ENCODE measurements at places on chromosomes 6 and 20.

DNA sequence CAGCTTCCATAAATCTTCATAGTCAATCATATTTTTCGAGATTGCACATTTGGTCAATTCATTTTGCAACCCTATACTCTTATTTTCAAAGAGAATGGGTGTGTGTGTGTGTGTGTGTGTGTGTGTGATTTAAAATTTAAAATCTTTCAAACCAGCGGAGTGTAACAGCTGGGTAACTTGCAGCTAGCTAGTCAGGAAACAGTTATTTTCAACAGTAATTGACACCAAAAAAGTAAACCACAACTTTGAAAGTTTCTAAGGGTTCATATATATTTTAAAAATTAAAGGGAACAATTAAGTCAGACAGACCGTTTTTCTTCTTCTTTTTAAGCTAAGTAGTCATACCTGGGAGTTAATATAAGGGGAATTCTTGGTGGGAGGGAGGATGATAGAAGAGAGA, 57.0 kb downstream of the PRR18 start:
- DNase-seq: no peak

- DNase-seq: no peak
Observed at GRCh38 chr6:81933608-81934051, 181.1 kb upstream of the TENT5A start.

- no peak for DNase-seq
Observed at GRCh38 chr6:52304983-52305390, 20.4 kb upstream of the MCM3 start.

DNA sequence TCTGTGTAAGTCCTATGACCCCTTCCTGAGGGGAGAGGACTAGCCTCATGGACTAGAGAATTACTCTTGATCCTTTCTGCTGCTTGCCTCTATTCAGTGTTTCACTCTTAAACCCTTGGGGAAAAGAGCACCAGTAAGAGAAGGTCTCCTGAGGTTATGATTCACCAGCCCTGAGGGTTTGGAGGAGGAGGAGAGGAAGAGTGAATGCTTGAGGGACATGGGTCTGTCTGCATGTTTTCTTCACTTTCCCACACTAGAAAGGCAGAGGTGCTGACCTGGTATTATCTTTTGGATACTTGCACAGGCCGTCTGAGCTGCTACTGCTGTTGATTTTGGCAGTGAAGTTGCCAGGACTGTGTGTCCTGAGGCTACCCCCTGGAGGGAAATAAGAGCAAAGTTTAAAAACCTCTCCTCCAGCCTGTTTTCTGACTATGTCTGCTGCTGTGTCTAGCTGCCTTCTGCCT, 78.3 kb downstream of the CD109 start:
- no peak for DNase-seq

- DNase-seq: no peak
Observed at GRCh38 chr6:169452869-169453620, 199.4 kb upstream of the THBS2 start.

- DNase-seq: no peak
Observed at GRCh38 chr20:44027343-44028002, 112.8 kb downstream of the TOX2 start.

GRCh38 chr6:50198245-50198644, 148.5 kb upstream of the DEFB112 start:
- no peak for DNase-seq

GRCh38 chr20:48098099-48098498, 312.8 kb upstream of the SULF2 start:
- DNase-seq: no peak

DNA sequence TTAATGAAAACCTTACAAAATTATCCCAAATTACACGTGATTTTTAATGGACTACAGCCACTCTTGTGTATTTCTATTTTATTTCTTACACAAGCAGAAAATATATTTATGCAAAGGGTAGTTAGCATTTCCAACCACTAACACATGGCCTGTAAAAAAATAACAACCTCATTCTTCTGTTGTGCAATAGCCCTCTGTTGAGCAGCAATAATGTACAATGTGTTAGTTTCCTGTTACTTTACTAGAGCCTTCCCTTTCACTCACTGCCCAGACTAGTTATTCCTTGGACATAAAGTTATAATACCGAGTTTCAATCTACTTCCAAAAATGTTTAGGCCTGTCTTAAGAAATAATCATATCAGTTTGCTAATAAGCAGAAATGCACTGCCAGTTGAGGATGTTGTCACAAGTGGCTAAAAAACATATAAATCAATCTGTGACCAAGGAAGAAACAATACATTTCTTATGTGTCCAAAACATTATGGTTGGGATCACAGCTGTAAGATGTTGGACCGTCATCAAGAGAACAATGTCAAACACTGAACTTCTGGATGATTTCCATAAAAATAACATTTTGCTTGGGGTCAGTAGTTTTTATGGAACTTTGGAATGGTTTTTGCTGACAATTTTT, 73.6 kb upstream of the RNF146 start:
- DNase-seq: no peak

DNA sequence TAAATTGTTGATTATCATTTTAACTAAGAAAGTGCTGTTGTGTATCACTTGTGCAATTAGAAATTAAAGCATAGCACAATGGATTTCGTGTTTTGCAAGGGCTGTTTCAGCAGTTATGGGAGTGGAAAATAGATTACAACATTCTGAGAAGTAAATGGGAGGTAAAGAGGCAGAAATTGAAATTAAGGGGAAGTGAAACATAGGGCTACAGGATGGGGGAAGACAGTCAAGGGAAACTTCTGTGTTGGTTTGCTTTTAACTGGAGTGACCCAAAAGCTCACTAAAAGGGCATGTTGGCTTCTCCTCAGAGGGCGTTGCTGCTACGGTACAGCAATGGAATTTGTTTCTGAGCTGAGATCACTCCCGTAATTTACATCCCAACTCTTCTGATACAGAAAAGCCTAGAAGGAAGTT, 147.5 kb downstream of the BCAS1 start:
- no peak for DNase-seq

- DNase-seq: no peak
Observed at GRCh38 chr6:34664256-34664971, 32.2 kb downstream of the ILRUN start.

DNA sequence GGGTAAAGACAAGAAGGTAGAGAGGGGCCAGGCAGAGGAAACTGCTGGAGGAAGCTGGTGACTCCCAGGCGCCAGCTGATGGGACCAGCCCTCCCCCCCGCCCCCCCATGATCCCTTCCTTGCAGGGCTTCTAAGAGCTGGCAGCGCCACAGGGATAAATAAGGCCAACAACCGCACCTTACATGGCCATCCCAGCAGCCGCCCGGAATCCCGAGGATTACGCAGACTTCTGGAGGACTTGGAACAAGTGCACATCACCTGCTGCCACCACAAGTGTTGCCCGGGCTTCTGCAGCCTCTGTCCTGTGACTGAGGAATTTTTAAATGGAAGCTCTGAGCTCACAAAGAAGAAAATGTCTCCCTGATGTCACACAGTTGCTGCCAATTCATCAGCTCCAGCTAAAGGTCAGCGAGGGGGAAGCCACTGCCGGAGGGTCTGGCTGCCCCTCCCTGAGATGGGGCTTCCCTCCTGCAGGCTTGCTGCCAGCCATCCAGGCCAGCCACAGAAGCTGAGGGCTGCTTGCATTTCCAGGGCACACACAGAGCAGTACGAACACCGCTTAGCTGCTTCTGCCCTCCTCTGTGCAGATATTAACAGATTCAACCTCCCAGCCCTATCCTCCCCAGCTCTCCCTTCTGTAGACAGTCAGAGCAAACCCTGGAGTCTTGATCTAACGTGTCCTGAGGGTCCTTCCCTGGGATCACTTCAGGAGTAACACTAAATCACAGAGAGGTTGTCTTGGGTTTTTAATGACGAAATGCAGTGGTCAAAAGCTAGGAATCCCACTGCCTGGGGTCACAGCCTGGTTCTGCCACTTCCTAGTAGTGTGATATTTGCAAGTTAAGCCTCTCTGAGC, 38.6 kb upstream of the PIM1 start:
- no peak for DNase-seq

DNA sequence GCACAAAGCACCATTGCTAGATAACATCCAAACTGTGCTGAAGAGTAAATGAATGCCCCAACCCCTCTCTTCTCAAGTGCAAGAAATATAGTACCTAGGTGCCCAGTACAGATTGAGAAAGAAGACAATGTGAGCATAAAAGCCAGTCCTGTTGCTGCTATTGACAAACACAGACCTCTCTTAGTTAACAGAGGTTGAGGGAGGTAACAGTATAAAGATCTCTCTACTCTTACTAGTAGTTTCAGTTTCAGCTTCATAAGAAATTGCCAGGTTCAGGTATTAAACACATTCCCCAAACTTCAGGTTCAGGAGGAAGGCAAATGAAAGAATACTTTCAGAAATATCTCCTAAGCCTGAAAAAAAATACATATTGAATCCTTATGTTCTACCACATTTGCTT, 31.4 kb downstream of the TBC1D32 start:
- no peak for DNase-seq

DNA sequence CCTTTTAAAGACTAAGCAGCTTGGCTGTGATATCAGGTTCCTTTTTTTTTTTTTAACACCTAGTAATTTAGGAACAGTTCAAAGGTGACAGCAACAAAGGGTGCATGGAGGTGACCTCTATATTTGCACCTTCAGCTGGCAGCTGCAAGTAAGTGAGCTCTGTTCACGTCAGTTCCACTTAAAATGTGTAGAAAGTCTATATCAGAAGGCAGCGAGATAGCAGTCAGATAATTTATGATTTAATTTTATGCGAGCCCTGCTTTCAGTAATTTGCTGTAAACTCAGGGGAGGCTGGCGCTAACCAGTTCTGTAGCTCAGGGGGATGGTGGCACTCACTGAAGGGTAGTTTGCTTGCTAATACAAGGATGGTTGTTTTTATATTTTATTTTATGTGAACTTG, 602.8 kb upstream of the MMS22L start:
- DNase-seq: no peak

DNA sequence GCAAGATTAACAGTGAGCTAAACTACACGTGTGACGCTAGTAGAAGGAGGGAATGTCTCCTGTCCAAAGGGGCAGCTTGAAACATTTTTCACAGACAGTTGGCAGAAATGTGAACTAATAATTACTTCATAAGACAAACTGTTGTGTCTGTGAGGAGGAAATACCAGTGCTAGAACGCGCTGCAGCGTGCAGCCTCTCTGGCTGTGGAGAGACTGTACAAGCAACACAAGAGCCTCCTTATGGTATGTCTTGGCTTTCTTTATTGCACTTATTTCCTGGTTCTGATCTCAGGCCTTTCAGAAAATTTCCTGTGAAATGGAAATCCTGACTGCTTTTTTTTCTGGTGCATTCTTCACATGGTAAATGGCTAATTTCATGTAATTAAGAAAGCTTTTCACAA, 25.3 kb upstream of the TIAM2 start:
- no peak for DNase-seq

- DNase-seq: no peak
Observed at GRCh38 chr6:153096031-153096430, 35.1 kb downstream of the RGS17 start.

DNA sequence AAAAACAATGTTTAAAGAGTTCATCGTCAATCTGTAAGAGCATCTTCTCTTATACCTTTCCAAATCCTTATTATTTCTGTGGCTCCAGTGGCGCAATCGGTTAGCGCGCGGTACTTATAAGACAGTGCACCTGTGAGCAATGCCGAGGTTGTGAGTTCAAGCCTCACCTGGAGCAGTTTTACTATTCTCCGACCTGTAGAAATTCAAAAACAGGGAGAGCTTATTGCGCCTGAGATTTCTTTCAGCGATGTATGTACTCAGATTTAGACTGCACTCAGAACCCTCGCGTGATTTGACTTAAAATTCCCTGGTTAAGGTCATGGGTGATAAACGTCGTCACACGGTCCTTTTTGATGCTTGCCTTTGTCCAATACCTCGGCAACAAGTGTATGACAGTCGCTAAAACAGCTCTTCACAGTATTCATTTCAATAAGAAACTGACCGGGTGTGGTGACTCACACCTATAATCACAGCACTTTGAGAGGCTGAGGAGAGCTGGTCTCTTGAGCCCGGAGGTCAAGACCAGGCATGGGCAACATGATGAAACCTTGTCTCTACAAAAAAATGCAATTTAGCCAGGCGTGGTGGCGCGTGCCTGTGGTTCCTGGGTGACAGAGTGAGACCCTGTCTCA, 11.9 kb downstream of the GPX5 start:
- no peak for DNase-seq

- no peak for DNase-seq
Observed at GRCh38 chr6:111531185-111531584, 48.2 kb upstream of the REV3L start.

- DNase-seq: no peak
Observed at GRCh38 chr6:37913210-37913609, 93.7 kb downstream of the ZFAND3 start.

DNA sequence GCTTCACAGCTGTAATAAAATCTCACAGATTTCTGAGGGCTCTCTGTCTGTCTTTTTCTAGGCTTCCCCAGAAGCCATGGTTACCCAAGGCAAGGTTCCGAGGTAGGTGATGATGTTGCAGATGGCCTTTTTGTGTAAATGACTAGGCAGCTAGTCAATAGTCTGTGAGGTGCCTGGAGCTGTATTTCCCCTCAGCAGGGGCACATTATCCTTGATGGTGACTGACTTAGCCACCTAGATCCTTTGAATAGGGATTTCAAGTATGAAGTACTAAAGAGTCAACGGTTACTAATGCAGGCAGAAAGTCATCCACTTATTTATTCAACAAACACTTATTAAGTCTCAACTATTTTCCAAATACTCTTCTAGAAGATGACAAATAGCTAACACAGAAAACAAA, 49.3 kb upstream of the L3MBTL3 start:
- DNase-seq: no peak

- no peak for DNase-seq
Observed at GRCh38 chr6:123316733-123317323, 319.9 kb downstream of the TRDN start.

DNA sequence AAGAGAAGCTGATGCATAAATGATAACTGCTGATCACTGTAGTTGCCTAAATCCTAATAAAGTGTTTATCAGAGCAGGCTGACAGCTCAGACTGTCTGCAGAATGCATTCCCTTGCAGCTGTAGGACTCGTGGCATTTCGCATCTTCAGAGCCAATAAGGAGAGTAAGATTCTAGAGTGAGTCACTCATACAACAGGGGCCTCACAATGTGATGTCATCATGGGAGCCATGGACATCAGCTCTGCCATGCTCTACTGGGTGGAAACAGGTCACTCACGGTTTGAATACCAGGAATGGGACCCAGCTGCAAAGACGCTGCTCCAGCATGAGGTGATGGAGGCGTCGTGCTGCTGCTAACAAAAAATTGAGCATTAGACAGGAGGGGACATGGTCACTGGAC, 7.4 kb downstream of the FAM209B start:
- DNase-seq: no peak
